ENCODE measurements at places on chromosomes 5 and 9.

DNA sequence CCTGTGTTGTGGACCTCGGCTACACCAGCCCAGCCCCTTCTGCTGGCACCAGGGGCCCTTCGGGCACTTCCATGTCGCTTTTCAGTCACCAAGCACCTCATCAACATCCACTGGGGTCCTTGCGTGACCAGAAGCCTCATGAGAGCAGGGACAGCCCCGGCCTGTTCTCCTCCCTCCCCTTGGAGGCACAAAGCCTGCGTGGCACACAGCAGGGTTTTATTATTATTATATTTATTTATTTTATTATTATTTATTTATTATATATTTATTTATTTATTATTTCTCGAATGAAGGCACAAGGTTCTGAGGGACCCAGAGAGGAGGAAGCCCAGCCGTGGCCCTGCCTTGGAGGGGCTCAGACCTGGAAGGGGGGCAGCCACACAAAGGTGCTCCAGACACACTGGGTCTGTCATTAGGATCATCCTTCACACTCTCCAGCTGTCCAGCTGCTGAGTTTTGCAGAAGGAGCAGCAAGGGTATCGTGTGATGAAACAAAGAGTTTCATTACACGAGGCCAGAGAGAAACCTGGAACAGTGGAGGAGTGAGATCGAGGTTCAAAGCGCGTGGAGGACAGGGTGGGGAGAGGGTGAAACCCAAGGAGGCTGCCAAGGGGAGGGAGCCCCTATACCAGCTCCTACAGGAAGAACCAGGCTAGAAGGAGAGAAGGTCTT is 5.2 kb downstream of the VAV2 start:
- H3K27ac ChIP-seq: no peak overlapping the region
- no peaks in the 10 kb centered on the region for H3K36me3 ChIP-seq
- no peak overlapping the region for H3K4me3 ChIP-seq
- DNase-seq: peak; percentile 31

GRCh38 chr9:85723215-85723614 is 18.5 kb downstream of the AGTPBP1 start:
- no peaks in the 10 kb centered on the region for H3K36me3 ChIP-seq
- H3K27me3 ChIP-seq: no peaks in the 10 kb centered on the region
- H3K4me3 ChIP-seq: no peak overlapping the region

DNA sequence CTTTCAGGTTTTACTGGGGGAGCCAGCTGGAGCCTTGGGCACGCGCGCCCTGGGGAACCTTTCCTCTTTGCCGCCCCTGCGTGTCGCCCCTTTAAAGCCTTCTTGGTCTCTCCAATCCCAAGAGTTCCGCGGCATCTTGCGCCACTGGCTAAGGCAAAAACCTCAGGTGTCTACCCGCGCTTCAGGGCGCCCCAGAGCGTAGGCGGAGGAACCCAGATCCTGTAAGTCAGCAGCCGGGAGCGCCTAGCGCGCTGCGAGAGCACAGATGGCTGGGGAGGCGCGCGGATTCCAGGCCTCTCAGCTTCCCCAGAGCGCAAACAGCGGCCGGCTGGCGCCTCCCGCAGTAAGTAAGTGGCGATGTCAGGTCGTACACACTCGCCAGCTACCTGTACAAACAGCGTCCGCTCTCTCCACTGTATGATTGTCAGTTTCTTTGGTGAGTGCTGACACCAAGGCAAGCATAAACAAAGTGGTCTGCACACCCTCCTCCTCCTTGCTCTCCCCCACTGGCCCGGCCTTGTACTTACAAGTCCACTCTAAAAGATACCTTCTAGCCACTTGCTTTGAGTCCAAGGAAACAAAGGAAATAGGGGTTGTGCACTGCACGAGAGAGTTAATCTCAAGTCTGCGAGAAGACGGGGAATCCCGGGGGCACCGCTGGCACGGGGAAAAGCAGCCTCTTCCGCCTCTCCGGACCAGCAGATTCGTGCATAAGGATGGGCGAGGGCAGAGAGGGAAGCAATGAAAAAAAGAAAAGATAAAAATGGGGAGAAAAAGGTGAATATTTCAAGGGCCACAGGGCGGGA is 2.9 kb downstream of the HTR1A start:
- H3K27ac ChIP-seq: no peak overlapping the region
- H3K27me3 ChIP-seq: no peaks in the 10 kb centered on the region
- H3K4me1 ChIP-seq: no peaks in the 10 kb centered on the region
- DNase-seq: peak; percentile 38
- no peaks in the 10 kb centered on the region for H3K36me3 ChIP-seq

- H3K27me3 ChIP-seq: no peaks in the 10 kb centered on the region
- no peaks in the 10 kb centered on the region for H3K36me3 ChIP-seq
- H3K27ac ChIP-seq: no peak overlapping the region
- H3K4me1 ChIP-seq: no peaks in the 10 kb centered on the region
Observed at GRCh38 chr5:77908787-77909186, 132.6 kb upstream of the TBCA start.

GRCh38 chr5:137734962-137735554 is 831 bp downstream of the KLHL3 start:
- H3K4me1 ChIP-seq: peaks cover 45% of the 10 kb centered on the region
- peak overlapping the region; percentile 60 for H3K4me3 ChIP-seq
- DNase-seq: peak; percentile 50

DNA sequence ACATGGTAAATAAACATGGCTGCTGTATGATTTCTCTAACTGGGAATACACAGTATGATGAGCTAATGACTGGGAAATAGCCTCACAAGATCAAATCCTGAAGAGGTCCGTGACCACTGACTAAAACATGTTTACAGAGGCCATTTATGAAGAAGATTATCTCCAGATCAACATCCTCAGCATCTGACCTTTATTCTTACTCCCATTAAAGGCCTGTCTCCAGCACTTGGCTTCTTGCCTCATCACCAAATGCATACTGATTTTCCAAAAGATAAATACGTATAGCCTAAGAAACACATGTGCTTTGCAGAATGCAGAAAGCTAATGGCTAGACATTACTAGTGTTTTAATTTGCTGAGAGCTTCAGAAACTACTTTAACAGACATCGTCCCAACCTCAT is 108.0 kb upstream of the TSLP start:
- no peaks in the 10 kb centered on the region for H3K36me3 ChIP-seq
- H3K27me3 ChIP-seq: no peaks in the 10 kb centered on the region
- peaks cover 3% of the 10 kb centered on the region for H3K4me1 ChIP-seq
- H3K4me3 ChIP-seq: no peak overlapping the region
- no peak overlapping the region for H3K27ac ChIP-seq

DNA sequence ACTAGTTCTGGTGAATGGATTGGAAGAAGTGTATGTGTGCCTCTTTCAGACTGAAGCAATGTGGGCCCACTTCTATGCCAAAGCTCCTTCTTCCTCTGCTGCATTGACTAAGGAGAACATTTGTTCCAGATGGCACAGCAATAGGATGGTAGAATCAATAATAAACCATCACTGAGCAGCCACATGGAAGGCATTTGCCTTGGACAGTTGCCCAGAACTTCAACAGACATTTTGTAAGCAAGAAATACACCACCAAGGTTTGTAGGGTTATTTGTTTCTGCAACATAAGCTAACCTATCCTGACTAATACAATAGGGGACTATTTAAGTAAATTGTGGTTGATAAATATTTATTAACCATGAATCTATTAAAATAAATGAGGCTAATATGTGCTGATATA is 37.7 kb upstream of the CSNK1G3 start:
- DNase-seq: no peak
- no peaks in the 10 kb centered on the region for H3K36me3 ChIP-seq
- H3K4me1 ChIP-seq: no peaks in the 10 kb centered on the region
- no peak overlapping the region for H3K4me3 ChIP-seq
- H3K27ac ChIP-seq: no peak overlapping the region

- H3K4me1 ChIP-seq: no peaks in the 10 kb centered on the region
- H3K36me3 ChIP-seq: peaks cover 2% of the 10 kb centered on the region
- H3K27me3 ChIP-seq: no peaks in the 10 kb centered on the region
- no peak for DNase-seq
- no peak overlapping the region for H3K27ac ChIP-seq
Observed at GRCh38 chr5:67149951-67150523, 46.6 kb downstream of the CD180 start.

DNA sequence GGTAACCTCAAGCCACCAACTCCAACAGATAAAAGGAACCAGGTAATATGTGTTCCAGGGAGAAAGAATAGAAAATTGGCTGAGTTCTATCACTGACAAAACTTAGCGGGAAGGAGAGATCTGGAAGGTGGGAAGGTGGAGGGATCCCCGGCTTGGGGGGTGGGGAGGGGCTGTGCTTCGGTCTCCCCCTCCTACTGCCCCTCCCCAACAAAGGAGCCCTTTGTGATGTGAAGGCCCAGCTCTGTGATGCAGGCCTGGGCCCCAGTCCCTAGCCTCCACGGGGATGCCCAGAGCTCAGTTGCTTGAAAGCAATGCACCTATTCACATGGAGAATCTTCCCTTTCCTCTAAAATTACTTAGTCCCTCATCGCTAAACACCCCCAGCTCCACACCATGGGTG is 4.4 kb upstream of the ZNF484 start:
- no peak for DNase-seq
- H3K36me3 ChIP-seq: no peaks in the 10 kb centered on the region
- no peak overlapping the region for H3K4me3 ChIP-seq
- H3K27me3 ChIP-seq: no peaks in the 10 kb centered on the region
- H3K27ac ChIP-seq: no peak overlapping the region

- H3K27me3 ChIP-seq: no peaks in the 10 kb centered on the region
- DNase-seq: no peak
- no peak overlapping the region for H3K4me3 ChIP-seq
- H3K27ac ChIP-seq: no peak overlapping the region
- no peaks in the 10 kb centered on the region for H3K4me1 ChIP-seq
Observed at GRCh38 chr9:4346131-4346530, 46.3 kb upstream of the GLIS3 start.

DNA sequence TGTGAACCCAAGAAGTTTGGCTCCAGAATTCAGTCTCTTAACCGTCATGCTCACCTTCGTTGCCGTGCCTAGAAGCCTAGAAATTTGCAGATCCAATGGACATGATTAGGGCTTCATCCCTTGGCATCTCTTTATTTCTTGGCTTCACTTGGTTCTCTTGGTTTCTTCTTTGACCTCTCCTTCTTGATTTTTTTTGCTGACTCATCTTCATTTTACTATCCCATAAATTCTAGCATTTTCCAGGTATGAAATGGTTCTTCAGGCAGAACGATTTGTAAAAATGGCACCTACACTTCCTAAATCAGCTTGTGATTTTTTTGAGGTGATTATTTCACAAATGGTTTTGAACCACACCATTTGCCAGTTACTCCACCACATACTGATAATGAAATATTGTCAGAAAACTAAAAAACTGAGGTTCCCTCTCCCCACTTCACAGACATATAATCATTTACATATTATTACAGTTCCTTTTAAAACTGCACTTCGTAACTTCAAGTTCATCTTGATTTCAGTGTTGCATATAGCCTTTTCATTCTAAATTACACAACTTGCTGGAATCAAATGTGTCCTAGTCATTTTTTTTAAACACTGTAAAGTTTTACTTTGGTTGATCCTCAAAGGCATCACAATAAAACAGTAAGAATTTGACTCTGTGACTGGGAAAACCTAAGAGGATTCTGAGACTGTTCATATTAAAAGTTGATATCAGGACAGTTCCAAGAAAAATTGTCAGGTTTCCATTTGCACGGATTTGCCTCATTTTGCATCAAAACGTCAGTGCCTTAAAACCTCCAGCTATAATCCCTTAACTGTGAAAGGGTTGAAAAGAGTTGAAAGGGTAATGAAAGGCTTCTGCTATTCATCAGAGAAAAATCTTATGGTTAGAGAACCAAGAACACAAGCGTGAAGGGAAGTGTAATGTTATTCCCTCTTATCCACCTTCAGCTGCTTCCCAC is 8.9 kb upstream of the NREP start:
- no peak for DNase-seq
- H3K36me3 ChIP-seq: no peaks in the 10 kb centered on the region
- H3K4me3 ChIP-seq: no peak overlapping the region
- H3K27me3 ChIP-seq: no peaks in the 10 kb centered on the region
- H3K4me1 ChIP-seq: no peaks in the 10 kb centered on the region

DNA sequence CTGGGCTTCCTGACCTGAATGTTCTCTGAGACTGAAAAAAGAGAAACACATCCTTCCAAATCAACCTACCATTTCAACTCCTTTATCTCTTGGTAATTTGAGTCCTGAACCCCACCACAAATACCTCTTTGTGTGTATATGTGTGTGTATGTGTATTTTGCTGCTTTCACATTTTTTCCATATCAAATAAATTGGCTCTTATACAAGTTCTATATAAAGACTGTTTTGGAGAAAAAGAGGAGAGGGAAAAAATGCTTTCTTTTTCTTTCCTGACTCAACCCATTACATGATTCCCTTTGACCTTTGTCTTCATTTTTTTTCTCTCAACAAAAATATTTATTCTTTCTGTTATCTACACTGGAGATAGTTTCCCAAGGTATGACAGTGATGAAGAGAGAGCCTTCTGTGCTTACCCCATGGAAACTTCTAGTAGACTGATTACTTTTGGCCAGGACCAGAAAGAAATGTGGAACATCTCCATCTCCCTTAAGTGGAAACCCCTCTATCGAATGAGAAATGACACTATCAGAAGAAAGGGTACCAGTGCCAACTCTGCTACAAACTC is 85.3 kb downstream of the PAPPA start:
- H3K27me3 ChIP-seq: no peaks in the 10 kb centered on the region
- H3K36me3 ChIP-seq: no peaks in the 10 kb centered on the region
- no peaks in the 10 kb centered on the region for H3K4me1 ChIP-seq
- no peak for DNase-seq

DNA sequence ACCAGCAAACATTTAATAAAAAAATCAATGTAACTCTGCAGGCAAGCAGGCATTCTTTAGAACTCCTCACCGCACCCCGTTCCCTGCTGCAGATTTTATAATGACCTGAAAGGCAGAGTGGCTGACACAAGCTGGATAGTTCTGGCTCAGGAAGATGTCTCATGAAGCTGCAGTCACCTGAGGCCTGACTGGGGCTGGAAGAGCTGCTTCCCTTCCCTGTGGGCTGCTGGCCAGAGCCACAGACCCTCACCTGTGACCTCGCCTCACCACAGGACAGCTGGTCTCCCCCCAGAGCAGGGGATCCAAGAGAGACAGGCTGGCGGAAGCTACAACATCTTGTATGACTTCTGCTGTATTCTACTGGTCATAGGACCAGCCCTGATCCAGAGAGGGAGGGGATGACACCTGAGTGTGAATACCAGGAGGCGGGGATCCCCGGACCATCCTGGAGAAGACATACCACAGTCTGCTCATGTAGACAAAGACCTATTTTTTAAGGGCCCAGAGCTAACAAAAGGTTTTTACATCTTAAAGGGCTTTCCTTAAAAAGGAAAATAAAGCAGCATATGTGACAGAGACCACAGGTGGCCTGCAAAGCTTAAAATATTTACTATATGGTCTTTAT is 43.9 kb downstream of the RAPGEF1 start:
- no peak overlapping the region for H3K27ac ChIP-seq
- H3K4me3 ChIP-seq: no peak overlapping the region
- H3K36me3 ChIP-seq: no peaks in the 10 kb centered on the region
- H3K27me3 ChIP-seq: no peaks in the 10 kb centered on the region
